Stimulated activated CD4-positive, alpha-beta T cell treated with anti-CD3 and anti-CD28 coated beads, Interleukin-15, amount 100 ng/mL, for 1 hour (primary cell): ENCODE measurements at places on chromosomes 3 and 15.

DNA sequence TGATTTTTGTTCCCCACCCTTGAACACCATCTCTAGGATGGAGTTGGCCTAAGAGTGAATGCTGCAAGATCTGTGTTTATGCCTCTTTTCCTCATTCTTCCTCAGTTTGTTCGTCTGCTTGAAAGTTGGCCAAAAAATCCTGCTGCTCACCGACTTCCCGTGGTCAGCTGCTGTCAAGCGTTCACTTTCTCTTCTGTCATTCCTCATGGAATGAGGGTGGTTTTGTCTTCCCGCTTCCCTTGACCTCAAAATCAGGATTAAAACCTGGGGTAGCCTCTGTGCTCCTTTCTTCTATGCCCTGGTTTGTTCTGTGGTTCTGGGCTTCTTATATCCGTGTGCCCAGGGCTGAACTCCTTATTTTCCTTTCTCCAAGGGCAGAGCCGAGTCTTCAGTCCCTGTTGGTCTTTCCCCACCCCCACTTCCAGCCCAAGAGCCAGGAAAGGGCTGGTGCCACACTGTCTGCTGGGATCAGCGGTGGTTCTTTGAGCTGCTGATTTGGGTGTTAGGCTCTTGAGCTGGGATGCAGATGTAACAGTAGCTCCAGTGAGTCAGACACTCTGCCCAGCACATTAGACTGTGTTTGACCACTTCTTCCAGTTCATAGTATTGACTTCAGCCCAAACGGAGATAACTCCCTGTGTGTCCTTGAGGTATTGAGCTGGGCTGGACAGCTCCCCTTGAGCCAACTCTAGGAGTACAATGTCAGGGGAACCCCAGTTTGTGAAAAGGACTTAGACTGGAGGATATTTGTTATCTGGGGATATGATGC, 2.3 kb downstream of the SERF2 start:
- DNase-seq, result no peak

DNA sequence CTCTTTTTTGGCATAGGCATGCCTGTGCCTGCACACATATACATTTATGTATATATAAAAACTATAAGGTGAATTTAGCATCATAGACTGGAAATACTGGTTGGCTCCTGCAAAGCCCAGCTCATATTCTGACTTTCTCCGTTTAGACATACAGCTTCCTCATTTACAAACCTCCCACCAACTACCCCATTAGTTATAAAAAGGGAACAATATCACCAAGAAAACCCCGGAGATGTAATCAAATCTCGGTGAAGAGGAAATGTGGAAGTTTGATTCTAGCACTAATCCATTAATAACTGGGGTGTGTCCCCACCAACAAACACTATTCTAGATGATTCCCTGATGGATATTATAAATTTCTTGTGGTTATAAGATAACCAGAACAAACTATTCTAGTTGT, 517.7 kb upstream of the TBL1XR1 start:
- no peak for DNase-seq

- no peak for DNase-seq
Measured at GRCh38 chr15:80925597-80926059, 64.0 kb downstream of the MESD start.

DNA sequence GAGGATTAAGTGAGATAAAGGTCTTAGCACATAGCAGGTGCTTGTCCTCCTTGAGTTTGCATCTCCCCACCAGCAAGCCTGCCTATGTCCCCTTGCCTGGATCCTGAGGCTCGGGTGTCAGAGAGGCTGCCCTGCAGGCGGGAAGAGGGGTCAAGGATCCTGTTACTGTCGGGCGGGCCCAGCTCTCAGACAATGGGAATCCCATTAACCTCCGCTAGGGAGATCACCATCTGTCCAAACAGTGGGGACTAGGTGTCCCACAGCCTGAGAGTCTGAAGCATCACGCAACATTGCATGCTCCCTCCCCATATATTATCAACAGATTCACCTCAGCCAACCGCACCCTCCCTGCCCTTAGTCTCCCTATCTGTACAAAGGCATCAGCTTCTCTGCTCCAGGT, 151.4 kb downstream of the FBLN2 start:
- no peak for DNase-seq

GRCh38 chr15:76183930-76184649, 124.3 kb downstream of the TMEM266 start:
- DNase-seq, result no peak

- no peak for DNase-seq
Measured at GRCh38 chr15:62323353-62323890, 158.3 kb upstream of the C2CD4B start.

- DNase-seq, result no peak
Measured at GRCh38 chr3:124034016-124034843, 42.3 kb upstream of the ROPN1 start.

DNA sequence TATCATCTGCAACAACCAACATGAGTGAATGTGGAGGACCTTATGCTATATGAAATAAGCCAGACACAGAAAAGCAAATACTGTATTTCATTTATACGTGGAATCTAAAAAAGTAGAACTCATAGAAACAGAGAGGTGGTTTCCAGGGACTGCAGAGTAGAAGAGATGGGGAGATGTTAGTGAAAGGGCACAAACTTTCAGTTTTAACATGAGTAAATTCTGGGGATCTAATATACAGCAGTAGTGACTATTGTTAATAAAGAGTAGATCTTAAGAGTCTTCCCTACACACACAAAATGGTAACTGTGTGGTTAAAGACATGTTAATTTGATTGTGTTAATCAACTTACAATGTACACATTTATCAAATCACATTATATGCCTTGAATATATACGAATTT, 20.9 kb upstream of the MELTF start:
- no peak for DNase-seq

DNA sequence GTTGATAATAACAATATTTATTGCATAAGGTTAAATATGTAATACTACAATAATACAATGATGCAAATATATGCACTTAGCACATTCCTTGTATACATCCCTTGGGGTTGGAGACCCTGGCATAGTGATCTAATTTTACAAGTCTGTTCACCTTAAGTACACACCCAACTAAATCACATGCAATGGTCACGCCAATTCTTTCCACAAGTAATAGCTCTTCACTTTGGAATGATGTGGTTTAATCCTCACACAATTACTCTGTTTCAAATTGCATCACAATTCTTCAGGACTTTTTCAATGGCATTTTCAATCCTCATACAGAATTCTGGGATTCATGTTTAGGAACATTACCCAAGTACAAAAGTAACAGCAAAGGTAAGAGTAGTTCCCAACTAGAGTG, 27.3 kb upstream of the SPRED1 start:
- no peak for DNase-seq

DNA sequence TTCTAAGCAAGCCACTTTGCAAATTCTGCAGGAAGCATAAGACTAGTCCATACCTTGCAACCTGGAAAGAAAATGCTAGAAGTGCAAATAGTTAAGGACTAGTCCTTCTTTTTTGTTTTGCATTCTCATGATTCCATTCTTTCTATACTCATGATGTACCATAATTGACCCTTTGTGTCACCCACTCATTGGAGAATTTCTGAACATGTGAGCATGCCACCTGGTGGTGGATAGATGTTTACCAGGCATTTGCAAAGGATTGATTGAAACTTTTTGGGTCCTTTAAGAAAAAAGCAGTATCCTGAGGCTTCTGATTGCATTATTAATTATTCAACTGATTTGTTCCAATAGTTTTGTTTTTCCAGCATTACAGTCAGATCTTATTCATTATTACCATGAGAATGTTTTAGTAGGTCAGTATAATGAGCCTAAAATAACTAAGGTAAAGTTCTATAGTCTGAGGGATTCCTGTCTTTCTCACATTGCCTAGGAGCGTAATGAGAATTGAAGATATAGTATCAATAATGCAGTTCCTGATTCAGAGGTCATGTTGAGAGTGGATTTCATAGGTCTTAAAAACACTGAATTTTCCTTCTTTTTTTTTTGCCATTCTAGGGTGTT, 20.2 kb upstream of the DIPK2A start:
- DNase-seq, result no peak

DNA sequence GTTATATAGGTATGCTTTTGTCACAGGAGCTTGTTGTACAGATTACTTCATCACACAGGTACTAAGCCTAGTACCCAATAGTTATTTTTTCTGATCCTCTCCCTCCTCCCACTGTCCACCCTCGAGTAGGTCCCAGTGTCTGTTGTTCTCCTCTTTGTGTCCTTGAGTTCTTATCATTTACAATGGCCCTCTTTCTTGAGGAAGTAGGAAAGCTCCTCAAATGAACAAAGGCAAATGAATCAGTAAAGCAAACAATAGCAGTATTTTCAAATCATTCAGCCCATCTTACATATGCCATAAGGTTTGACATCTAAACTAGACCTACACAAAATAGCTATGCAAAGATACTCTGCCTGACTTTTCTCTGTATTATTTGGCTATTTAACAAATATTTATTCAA, 211.5 kb downstream of the CDIN1 start:
- DNase-seq, result no peak

GRCh38 chr15:70289191-70289955, 191.7 kb upstream of the TLE3 start:
- DNase-seq, result no peak

GRCh38 chr15:68603216-68603595, 24.4 kb downstream of the CORO2B start:
- no peak for DNase-seq

GRCh38 chr3:24832891-24833290, 338.2 kb upstream of the THRB start:
- no peak for DNase-seq
